NCI-H345 (cell line): ENCODE measurements at places on chromosomes 16 and 17.

- no peak for DNase-seq
Measured at GRCh38 chr17:66255527-66255971, 26.3 kb upstream of the APOH start.

DNA sequence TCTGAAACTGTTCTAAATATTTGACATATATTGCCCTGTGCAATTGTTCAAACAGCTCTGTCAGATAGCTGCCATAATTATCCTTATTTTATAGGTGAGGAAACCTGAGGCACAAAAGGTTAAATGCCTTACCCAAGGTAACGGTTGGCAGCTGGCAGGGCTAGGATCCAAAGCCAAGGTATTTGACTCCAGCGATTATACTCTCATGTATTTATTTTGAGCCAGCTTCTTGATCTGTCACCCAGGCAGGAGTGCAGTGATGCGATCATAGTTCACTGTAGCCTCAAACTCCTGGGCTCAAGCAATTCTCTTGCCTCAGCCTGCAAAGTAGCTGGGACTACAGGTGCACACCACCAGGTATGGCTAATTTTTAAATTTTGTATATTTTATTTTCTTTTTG lies 7.2 kb downstream of the ENO3 start:
- no peak for DNase-seq

DNA sequence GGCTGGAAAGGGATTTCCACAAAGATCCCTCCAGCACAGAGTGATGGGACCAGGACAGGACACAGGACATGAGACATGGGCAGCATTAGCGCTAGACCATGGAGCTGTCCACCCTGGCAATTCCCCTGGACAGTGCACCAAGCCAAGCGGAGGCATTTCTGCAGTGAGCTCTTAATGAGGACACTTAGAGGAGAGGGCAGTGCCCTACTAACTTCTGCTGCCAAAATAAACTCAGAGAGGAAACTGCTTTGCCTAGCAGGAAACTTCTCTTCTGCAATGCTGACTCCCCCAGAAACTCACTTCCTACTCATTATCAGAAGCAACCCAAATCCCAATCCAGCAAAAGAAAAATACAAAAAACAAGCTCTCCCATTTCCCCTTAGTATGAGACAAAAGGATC lies 119.2 kb downstream of the HS3ST2 start:
- DNase-seq, result no peak

GRCh38 chr16:19559242-19559910 lies 3.9 kb downstream of the VPS35L start:
- peak; percentile 48 for DNase-seq

- no peak for DNase-seq
Measured at GRCh38 chr17:81092518-81093095, 57.7 kb downstream of the BAIAP2 start.
